ENCODE measurements at places on chromosomes 5 and 9.

DNA sequence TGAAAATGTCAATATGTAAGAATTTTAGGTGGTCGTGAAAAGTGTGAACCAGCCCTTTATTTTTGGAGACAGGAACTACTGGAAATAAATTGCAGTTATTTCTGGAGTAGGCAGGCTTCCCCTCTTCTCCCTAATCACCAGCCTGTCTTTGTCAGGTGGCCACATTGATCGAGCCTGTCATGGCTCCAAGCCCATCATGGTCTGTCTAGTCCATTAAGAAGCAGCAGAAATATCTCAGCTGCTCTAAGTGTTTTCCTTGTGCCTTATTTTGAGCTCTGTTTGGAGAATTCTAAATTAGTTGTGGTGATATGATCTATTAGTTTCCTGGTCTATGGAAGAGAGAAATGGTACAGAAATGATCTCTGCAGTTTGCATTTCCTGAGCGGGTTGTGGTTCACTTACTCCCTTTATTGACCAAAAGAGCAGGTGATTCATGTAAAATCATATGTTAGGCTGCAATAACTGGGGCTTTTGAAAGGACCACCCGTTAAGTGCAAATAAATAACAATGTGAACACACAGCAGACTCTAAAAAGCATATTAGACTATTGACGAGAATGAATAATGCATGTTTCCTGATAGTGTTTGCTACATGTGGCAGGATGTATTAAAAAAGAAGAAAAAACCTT lies 42.3 kb downstream of the BASP1 start:
- no peak for DNase-seq

DNA sequence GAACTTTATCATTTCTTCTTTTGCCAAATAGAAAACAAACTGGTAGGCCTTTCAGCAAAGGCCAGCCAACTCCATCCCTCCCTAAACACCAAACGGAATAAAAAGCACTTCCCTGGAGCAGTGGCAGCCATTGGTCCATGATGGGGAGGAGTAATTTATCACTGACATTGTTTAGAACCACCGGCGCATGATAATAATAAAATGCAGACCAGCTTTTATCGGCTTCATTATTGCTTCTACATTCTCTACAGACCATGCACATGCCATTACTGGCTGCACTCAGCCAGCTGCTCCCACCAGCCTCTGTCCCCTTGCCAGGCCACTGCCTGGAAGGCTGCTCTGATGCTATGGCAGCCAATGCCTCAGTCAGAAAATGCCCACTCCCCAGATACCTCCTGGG lies 45.9 kb downstream of the ABCA1 start:
- DNase-seq: no peak

- no peak for DNase-seq
These were observed 3.6 kb downstream of the SURF6 start for GRCh38 chr9:133332381-133332730.

GRCh38 chr5:137207023-137207760 lies 291.9 kb downstream of the SPOCK1 start:
- DNase-seq: no peak

- no peak for DNase-seq
These were observed 224.6 kb downstream of the SYK start for GRCh38 chr9:91026266-91026665.

DNA sequence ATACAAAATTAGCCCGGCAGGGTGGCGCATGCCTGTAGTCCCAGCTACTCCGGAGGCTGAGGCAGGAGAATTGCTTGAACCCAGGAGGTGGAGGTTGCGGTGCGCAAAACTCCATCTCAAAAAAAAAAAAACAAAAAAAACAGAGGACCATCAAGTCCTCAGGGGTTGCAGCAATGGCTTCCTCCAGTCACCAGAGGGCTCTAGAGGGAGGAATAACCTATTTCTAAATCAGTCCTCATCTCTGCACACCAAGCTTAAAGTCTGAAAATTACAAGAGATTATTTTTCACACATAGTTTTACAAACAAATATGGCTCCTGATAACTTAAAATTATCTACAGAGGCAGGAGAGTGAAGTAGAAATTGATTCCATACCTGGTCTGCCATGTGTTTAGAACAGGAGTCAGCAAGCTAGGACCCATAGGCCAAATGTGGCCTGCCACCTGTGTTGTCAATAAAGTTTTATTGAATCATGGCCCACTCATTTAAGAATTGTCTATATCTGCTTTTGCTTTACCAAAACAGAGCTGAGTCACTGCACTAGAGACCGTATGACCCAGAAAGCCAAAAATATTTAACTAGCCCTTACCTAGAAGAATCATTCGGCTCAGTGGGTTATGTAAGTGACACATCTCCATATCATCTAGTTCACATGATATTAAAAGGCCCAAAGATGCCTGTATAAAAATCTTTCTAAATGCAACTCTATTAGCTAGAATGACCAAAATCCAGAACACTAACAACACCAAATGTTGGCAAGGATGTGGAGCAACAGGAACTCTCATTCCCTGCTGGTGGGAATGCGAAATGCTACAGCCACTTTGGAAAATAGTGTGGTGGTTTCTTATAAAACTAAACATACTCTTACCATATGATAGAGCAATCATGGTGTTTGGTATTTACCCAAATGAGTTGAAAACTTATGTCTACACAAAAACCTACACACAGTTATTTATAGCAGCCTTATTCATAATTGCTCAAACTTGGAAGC lies 207.7 kb downstream of the FRMD3 start:
- DNase-seq: no peak

DNA sequence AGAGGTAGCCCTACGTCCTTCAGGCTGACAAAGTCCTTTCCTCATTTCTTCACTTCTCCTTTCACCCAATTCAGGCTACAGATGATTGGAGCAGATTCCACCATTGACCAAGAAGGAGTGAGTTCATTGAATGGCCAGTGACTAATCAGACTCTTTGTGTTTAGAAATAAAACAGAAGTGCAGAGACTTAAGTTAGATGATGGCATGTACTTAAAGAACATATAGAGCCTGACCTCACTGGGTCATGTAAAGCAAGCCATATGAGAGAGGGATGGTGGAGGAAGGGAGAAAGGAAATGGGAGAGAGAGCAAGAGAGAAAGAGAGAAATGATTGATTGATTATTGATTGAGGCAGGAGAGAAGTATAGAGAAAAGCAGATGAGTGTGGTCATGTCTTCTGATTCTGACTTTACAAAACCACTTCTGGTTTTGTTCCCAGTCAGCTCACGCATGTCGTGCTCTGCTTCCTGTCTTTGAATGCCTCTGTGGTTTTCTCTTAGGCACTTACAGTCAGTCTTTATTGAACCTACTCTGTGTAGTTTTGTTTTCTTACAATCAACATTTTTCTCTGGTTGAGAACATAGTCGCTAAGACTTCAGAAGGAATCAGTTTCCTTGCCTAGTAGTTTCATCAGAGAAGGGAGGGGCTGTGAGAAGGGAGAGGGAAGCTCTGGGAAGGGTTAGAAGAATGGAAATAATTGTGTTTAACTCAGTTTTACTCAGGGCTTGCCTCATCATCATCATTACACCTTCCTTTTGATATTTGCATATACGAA lies 149.2 kb upstream of the KLF9 start:
- peak; percentile 28 for DNase-seq

- no peak for DNase-seq
These were observed 403.7 kb upstream of the CCNG1 start for GRCh38 chr5:163033656-163034055.

DNA sequence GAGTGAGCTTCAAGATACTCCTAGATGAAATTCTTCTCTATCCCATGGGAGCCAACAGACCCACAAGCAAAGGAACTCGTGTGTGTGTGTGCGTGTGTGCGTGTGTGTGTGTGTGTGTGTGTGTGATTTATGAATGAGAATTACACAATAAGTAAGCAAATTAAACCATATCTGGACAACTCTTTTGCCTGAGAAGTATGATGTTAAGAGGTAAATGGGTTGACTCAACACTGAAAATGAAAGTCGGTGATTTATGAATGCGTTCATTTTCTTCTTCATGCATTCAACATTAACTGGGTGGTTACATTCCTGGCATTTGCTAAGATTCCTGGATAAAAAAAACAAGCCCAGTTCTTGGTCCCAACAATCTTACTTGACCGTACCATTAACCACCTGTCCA lies 171.3 kb upstream of the ZNF462 start:
- DNase-seq: no peak

- DNase-seq: no peak
These were observed 3.0 kb downstream of the CORO2A start for GRCh38 chr9:98189412-98189811.

DNA sequence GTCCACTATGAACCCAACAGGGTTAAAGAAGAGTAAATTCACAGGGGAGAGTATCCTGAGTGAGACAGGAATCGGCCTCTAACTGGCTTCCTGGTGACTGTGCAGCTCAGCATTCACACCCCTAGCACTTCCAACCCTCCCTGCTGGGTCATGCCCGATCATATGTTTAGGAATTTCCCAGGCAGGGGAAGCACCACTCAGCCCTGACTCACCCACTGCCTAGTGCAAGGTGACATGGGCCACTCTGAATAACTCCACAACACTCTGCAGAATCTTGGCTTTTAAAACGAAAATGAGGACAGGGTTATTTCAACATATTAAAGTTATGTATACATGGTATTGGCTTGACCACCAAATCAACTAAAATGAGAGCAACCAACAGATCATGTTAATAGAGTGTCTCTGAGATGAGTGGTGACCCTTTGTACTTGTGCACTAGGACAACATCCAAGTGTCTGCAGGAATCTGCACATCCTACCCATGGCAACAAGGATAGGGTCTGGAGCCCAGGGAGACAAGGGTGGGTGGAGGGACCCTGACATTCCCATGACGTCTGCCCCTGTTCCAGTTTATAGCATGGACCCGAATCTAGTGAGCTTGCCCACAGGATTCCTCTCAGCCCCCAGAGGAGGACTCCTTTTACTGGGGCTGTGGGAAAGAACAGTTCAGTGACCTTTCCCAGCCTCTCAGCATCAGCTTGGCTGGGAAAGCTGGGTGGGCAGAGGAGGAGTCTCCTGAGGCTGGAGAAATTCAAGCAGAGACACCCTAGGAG lies 485.8 kb downstream of the SEMA5A start:
- DNase-seq: no peak

GRCh38 chr9:78939311-78940065 lies 632.3 kb upstream of the TLE4 start:
- no peak for DNase-seq

DNA sequence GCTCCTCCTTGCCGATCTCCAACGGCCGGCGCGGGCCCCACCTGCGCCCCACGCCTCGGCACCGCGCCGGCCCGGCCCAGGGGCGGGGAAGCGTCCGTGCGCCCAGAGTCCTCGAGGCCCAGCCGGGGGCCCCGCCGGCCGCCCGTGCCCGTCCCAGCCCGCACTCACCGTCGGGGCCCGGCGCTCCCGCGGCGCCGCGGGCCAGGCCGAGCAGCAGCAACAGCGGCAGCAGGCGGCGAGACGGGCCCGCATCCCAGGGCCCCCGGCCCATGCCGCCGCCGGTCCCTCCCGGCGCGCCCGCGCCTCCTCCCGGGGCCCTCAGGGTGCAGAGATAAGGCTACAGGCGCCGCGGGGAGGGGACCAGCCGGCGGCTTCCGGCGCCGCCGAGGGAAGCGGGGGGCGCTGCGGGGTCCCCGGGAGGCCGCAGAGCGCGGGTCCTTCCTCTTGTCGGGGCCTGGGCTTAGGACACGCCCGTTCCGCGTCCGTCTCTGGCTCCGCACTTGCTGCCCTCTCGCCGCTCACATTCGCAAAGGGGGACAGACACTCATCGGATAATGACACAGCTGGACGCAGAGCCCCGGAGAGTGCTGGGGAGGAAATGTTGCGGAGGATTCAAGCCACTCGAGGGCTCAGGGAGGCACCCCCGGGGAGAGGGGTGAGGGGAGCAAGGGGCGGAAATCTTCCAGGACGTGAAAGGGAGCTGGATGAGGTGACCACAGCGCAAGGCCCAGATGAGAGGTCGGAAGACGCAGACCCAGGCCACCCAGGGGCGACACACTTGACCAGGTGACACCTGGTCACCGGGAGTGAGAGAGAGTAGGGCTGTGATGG lies at the start of gene SUSD1:
Gene SUSD1, minus strand, starts transcription at position 333 of the 831 bp plus-strand sequence. Its CDS starts 62 bp downstream, at position 271.
- DNase-seq: peak; percentile 16

- no peak for DNase-seq
These were observed 269.6 kb upstream of the DAP start for GRCh38 chr5:11030671-11031070.

DNA sequence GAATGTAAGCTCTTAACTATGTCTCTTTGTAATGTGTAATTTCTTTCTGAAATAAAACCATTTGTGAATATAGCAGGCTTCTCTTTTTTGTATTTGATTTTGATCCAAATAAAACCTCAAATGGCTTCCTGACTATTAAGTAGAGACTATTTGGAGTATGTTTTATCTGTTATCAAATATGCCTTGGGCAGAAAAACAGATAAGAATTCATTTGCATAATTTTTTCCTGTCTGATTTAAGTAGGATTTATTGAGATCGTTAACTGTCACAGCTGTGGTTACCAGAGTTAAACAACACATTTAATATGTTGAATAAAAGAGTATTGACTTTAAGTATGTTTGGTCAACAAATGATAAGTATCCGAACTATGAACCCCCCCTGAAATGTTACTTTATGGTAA lies 104.9 kb downstream of the MELK start:
- DNase-seq: no peak

GRCh38 chr5:81601919-81602318 lies 149.0 kb downstream of the SSBP2 start:
- no peak for DNase-seq

DNA sequence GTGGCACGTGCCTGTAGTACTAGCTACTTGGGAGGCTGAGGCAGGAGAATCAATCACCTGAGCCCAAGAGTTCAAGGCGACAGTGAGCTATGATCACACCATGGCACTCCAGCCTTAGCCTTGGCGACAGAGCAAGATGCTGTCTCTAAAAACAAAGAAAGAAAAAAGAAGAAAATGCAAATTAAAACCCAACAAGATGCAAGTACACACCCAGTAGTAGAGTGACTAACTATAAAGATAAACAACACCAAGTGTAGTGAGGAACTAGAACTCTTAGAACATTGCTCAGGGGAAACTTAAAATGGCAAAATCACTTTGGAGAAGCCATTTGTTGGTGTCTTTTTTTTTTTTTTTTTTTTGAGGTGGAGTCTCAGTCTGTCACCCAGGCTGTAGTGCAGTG lies 34.7 kb upstream of the RARS1 start:
- no peak for DNase-seq

DNA sequence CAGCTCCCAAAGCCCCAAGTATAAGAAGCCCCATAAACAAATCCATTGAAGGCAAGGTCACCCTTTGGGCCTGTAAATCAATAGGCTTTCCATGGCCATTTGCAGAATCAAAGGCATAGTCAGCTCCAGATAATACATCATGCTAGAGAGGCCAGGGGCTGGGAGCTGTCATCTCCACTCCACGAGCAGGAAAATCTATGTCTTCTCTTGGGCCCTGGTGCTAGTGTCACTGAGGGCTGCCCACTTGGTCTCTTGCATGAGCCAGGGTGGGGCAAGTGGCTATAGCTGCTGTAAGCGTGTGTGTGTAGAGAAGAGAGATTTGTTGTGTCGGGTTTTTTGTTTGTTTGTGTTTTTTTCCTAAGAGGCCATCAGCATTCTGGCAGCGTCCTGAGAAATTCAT lies 90.0 kb upstream of the ZNF618 start:
- no peak for DNase-seq

DNA sequence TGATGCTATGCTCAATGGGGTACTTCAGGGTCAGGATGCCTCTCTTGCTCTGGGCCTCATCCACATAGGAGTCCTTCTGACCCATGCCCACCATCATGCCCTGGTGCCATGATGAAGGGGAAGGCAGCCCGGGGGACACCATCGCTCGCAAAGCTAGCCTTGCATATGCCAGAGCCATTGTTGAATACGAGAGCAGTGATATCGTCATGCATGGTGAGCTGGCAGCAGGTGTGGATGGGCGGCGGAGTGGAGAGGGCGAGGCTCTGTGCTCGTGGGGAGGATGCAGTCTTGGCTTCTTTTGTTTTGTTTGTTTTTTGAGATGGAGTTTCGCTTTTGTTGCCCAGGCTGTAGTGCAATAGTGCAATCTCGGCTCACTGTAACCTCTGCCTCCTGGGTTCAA lies 17.2 kb upstream of the SPZ1 start:
- no peak for DNase-seq
